ENCODE measurements at places on chromosomes 16 and 17. TPM values are rescaled to one million over a fixed set of nuclear protein-coding genes. Genes with fewer than 3 reads are reported as not detected.

The CLEC18C gene
- 0.43 TPM for total RNA-seq

The GNG13 gene
- total RNA-seq = not detected

The TERB1 gene
- total RNA-seq = under 0.01 TPM

The NKD1 gene
- not detected for total RNA-seq

The ABCC12 gene
- total RNA-seq = not detected

DNA sequence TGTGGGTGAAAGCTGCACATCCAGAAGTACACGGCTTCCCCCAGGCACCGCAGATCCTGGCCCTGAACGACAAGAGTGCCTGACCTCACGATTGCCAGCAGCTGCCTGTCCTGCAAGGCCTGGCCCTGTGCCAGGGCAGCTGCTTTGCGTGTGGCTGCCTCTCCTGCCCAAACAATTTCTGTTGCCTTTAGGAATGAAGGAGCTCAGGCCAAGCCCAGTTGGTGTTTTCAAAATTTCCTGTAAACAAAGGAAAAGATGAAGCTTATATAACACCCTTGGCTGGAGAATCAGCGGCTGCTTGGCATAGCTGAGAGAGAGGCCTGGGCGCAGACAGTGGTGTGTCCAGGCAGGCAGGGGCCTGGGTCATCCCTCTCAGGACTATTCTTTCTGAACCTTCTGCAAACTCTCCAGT is 11.7 kb upstream of the SLC47A2 start:
- DNase-seq = peak; percentile 89

- DNase-seq = no peak
Observed at GRCh38 chr16:57761957-57762356, 26.4 kb downstream of the KATNB1 start.

DNA sequence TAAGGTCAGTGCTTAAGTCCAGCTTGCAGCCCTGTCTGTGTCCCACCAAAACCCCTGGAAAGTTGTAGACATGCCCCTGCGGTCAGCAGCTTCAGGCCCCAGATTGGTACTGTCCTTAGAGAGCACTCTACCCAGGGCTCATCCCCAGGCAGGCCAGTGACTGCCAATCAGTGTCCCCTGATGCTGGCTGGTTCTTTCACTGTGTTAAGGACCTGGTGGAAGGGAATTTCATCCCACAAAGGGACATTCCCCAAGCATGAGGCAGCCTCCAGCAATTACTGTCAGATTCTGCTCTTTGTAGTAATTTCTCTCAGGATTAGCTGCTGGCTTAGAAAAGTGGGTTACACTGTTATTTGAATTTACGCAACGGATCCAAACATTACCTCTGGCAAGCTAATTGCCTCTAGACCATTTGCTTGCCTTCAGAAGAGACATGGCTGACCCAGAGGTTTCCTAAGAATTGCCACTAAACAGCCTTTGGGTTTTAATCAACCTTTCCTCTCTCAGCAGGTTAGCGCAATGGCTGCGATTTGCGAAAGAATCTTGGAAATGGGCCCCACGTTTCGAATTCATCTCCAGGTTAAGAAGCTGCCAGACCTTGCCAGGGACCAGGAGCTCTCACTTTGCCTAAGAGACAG is 5.9 kb downstream of the IRX6 start:
- DNase-seq = no peak

DNA sequence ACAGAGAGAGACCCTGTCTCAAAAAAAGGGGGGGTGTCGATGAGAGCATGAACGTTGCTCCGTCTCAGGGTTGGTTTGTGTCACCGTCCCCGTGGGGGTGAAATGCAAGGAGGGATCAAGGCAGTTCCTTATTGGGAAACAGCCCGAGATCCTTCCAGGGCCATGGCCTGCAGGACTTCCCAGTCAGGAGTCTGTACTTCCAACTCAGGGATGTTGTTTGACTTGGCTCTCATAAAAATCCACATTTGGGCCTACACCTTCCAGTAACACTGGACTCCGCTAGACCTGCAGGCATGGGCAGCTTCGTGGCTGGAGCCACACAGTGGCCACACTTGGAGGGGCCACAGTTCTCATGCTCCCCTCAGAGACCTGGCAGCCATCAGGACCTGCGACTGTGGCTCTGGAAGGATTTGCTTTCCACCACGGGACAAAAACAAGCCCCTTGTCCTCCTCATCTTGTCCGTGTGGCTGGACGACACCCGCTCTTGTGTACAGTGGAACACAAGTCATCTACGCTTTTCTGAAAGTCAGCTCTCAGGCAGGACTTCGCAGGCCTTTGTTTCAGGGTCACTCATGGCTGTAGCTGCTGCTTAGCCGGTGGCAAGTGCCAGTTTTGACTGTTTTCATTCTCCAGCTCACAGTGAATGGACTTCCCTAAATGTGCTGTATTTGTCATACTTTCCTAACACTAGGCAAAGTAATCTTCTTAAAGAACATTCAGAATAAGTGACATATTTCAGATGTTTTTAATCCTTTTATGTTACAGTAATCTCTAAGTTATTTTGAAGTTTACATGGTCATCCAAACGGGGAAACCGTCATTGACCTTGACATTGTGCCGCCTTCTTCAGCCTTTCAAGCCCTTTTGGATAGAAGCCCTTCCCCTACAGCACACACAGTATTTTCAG is 24.2 kb upstream of the IL17C start:
- DNase-seq = no peak
